ENCODE measurements at places on chromosomes 4 and X.

DNA sequence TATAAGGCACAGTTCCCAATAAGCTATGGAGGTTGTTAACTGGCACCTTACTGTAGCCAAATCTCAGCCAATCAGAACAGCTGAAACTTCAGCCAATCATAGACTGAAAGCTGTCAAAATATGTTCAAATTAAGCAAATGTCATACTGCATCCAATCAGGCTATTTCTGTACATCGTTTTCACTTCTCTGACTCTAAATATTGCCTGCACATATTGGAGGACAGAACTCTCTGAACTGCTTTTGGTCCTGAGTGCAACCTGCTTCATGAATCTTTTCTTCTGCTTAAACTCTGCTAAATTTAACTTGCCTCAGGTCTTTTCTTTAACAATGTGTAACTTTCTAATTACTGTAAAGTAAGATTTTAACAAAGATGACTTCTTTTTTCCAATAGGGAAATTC is 1198.9 kb upstream of the PCDH7 start:
- no peak for DNase-seq

- DNase-seq, result no peak
Observed at GRCh38 chr4:136505020-136505419, 1027.3 kb downstream of the PCDH18 start.

DNA sequence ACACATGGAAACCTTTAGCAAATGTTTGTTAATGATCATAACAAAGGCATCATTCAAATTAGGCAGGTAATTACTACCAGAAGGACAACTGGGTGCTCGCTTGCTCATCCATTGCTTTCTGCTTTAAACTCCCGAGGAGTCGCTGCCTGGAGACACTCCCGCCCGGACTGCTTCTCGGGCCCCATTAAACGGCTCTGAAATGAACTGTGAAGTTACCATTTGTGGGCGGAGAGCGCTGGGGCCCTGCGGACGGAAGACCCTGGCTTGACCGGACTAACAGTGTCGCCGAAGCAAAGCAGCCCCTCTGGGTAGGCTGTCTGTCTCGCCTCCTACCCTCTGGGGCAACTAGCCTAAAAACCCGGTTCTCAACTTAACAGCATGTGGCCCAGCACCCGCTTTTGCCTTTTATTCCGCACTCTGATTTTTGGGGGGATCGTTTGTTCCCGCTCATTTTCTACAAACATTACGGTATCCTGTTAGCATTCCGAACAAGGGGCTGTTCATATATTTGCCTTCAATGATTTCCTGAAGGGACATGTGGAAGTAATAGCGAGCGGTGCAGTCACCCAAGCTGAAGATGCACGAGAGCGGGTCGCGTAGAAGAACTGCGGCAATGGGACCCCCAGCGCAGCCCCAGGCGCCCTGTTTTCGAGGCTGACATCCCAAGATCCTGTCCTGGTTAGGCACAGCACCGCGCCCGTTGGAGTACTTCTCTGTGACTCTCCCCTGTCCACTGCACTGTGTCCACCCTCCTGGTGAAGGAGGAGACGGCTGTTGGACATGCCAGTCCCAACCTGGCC is 1.6 kb upstream of the PDGFRA start:
- no peak for DNase-seq

GRCh38 chr4:77183777-77184420 is 26.9 kb downstream of the CCNG2 start:
- DNase-seq, result no peak

GRCh38 chr4:20416800-20417199 is 165.1 kb downstream of the SLIT2 start:
- DNase-seq, result no peak

DNA sequence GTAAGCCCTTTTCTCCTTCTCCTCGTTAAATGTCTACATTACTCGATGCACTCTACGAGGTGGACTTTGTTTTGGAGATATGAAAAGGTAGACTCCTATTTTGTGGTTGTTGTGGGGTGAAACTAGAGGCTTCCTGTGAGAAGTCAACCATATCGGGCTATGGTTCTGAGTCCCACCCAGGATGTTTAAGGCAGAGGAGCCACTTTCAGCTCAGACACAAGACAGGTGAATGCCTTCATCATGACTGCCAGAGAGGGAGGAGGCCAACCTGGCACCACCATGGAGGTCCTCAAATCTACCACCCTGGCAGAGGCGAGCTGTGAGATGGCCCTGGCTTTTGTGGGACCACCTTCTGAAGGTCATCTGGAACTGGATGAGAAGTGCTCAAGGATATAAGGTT is 154.4 kb upstream of the KLF3 start:
- DNase-seq, result no peak

Data from GM12864 (cell line).